Right atrium auricular region (tissue), 2 donors: ENCODE measurements at places on chromosomes 3 and 15.
A peak's percentile ranks its signal among the peaks of the same experiment; 100 is the strongest.

DNA sequence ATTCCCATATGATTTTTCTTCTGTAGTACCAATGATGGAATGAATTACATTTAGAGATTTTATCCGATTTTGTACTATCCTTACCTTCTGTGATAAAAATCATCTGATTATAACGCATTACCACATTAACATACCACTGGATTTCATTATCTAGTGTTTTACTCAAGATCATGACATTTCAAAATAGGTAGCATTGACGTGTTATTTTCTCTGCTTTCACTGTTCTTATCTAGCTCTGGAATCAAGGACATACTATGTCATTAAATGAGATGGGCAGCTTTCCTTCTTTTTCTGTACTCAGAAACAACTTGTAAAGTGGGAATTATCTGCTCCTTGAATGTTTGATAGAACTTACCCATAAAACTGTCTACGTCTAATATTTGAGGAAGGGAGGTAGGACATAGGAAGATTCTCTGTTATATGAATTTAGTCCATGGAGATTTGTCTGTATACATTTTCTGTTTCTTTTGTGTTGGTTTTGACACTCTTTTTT lies 183.7 kb upstream of the NR2E3 start:
- DNase-seq = no peak

GRCh38 chr3:56938530-56938929 lies 121.9 kb upstream of the SPATA12 start:
- DNase-seq = no peak

DNA sequence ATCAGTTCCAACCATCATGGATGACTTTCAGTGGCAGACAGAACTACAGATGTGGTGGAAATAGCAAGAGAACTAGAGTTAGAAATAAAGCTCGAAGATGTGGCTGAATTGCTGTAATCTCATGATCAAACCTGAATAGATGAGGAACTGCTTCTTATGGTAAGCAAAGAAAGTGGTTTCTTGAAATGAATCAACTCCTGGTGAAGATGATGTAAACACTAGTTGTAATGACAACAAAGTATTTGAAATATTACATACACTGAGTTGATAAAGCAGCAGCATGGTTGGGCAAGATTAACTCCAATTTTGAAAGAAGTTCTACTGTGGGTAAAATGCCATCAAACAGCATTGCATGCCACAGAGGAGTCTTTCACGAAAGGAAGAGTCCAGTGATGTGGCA lies 131.7 kb upstream of the FAM3D start:
- DNase-seq = no peak

GRCh38 chr3:195696632-195697278 lies 24.0 kb upstream of the MUC20 start:
- DNase-seq = no peak

DNA sequence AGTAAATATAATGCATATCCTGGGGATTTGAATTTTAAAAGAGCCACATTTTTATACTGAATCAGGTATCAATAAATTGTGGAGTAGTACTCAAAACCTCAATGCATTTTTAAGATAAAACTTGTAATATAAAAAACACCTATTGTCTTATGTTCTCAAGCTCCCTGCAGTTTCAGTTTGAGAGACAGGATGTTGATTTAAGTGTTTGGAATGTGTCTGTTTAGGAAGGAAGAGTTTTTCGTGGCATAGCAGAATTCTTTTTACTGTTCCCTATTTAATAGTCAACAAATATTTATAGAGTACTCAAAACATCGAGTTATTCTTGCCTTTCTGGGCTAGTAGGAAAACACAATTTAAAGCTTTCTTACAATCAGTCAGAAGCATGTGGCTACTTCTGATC lies 146.1 kb upstream of the BCHE start:
- no peak for DNase-seq

DNA sequence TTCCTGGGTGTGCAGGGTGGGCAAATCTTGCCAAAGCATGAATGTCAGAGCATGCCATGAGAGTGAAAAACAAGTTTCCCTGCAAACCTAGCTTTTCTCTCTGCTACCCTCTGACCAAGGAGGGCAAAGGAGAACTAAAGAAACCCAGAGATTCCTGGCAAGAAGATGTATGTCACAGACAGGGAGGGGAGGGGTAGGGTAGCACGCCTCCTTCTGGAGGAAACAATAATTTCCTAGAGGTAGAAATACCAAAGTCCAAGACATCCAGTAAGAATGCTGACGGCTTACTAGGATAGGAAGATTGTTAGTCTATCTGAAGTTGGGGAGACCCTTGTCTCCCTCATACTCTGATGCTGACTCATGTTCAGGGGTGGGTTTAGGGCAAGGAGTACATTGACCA lies 203.9 kb downstream of the NR1D2 start:
- DNase-seq = no peak

- no peak for DNase-seq
Measured at GRCh38 chr15:97759363-97759762, 201.1 kb upstream of the ARRDC4 start.

DNA sequence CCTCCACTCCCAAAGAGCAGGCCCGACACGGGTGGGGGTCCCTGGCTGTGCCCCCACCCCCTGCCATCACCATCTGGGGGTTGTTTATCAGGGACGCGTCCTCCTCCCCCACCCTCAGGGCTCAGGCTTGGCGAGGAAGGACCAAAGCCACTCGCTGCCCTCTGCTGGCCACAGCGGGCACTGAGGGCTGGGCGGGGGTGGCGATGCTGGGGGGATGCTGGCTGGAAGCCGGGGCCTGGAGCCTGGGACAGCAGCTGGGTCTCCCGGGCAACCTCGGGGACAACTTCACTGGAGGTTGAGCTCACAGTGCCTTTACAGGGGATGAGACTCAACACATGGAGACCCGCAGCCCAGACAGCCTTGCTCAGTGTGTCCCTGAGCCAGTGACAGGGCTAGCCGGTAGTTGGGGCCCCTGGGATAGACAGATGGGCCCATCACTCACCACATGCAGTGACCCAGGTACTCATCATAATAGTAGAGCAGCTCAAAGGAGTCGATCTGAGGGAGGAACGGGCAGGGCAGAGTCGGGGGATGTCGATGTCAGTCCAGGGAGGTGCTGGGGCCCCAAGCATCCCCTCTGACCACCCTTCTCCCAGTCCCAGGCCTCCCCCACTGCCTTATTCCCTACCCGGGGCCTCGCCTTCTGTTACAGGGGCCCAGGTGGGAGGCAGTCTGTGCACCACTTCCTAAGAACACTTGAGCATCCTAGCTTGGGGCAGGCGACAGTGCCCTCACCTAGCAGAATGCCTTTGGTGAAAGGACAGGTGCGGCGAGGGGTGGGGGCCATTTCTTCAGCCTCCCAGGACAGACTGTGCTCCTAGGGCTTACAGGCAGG lies 5.9 kb upstream of the CALML4 start:
- peak; percentile 69 for DNase-seq

GRCh38 chr3:52440249-52440551 lies 4.7 kb downstream of the SEMA3G start:
- DNase-seq = no peak

DNA sequence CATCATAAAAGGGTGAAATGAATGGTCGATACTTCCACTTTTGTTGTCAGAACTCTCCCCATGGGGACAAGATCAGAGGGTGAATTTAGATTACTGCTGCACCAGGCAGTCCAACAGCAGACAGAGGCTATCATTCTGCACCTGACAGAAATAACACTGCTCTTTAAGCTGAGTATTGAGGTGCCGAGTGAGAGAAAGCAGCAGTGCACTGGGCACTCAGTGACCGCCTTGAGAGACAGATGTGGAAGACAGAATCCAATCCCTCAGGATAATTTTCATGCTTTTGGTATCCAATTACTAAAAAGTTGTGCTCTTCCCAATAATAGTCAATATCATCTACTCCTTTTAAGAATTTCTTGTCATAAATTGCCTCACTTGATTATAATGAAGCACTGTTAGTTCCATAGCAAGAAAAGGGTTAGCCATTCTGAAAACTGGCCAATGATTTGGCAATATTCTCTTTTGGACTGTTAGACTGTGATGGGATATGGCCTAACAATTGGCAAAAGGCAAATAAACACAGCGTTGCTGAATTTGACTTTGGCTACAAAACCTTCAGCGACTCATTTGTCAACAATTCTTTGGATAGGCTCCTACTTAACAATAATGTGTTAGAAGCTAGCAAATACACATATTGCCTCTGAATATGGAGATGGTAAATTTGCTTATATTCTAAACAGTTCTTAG lies 5.5 kb downstream of the FGF7 start:
- no peak for DNase-seq

GRCh38 chr3:142778541-142778940 lies 54.7 kb downstream of the TRPC1 start:
- no peak for DNase-seq

DNA sequence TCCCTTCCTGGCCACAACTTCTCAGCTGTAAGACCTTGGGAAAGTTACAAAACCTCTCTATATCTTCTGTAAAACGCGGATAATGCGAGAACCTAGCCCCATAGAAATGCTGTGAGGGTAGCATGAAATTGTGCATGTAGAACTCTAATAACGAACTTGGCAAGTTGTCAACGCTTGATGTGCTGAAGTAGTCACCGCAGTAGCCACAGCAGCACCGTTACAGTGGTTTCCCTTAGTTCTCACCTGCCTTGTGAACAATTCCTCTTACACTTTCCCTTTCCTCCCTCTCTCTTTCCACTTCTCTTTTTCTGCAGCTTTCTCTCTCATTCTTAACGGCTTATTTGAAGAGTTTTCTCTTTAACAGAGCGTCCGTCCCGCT lies 447 bp upstream of the SHQ1 start:
- DNase-seq = no peak

GRCh38 chr3:147574621-147575020 lies 165.5 kb downstream of the ZIC1 start:
- no peak for DNase-seq

GRCh38 chr3:94349310-94349878 lies 286.5 kb downstream of the NSUN3 start:
- no peak for DNase-seq

DNA sequence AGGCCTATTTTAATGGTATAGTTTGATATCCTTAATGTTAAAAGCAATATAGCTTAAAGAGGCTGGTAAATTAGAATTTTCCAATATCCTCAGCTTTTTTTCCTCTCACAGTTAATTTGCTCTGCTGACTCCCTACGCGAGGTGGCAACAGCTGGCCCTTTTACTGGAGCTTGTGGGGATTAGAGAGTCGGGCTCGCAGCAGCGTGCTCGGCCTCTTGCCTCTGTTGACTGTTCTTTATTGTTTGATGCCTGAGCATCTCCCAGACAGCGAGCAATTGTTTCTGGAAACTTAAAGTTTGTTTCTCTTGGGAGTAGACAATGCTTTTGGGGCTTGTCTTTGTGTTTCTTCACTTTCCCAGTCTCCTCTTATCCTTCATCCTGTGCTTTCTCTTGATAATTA lies 80.8 kb downstream of the OPA1 start:
- DNase-seq = no peak

GRCh38 chr3:53821631-53822121 lies 24.5 kb downstream of the CHDH start:
- no peak for DNase-seq

GRCh38 chr3:167929968-167930367 lies 165.8 kb downstream of the GOLIM4 start:
- no peak for DNase-seq

DNA sequence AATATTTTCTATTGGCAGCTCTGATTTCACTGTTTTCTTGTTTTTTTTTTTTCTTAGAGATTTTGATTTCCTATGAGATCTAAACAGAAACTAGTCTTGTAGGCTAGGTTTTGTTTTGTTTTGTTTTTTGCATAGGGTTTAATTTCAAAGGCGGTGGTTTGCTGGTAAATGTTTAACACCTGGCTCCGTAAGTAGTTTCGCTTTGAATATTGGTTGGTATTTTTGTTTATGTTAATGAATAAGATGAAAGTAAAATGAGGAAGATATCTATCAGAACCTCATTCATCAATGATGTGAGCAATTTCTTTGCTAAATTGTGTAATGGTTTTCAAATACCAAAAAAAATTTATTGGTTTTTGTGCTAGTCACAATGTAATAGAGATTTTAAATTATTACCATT lies 39.7 kb upstream of the TM4SF1 start:
- no peak for DNase-seq

DNA sequence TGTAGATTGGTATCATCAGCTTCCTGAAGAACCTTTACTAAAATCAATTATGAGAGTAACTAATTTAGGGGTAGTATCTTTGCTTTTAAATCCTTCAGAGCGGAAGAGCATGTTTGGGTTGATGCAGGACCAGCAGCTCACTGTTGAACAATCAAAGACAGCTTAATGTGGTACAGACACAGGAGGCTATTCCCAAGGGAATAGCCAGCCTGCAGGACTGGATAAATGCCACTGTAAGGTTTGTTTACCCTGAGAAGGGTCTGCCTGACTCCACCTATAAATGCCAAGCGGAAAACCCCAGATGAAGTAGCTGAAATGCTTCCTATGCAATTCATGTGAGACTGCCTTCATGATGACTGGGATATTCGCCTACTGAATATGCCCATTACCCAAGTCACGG lies 16.0 kb upstream of the STAC start:
- no peak for DNase-seq

- DNase-seq = no peak
Measured at GRCh38 chr3:22098021-22098420, 347.0 kb upstream of the ZNF385D start.

DNA sequence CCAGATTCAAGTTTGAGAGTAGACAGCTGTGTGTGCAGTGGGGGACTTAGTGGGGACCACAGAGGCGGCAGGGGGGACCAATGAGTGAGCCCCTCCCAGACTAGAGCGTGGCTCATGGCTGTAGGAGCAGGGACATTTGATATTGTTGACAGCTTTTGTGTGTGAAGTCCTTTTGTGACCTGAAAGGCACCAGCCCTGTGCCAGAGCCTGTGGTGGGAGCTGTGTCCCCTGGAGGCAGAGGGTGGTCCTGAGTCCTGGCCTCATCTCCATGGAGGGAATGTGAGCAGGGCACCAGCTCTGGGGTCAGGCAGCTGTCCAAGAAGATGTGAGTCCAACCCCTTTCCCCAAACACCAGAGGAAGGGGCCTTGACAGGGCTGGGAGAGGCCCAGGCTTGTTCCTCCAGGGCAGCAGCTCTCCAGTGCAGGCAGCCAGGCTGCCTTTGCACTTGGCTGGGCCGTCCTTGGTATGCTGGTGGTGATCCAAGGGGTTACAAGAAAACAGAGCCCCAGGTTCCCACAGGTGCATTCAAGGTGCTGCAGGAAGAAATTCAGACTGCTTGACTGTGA lies 10.1 kb upstream of the C3orf22 start:
- no peak for DNase-seq

DNA sequence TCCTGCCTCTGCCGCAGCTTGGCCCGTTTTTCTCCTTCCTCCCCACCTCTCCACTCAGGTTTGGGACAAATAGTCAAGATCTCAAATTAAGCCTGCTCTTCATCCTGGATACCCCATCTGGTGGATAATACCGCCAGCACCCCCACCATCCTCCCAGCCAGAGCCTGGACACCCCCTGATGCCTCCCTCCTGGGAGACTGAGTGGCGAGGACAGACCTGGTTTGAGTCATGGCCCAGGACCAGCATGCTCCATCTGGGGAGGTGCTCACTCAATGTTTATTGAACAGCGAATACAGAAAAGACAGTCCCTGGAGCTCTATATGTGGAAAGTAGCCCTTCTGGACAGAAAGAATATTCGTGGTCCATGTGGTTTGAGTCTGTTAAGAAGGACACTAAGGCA lies 23.3 kb downstream of the CTSH start:
- no peak for DNase-seq

- DNase-seq = no peak
Measured at GRCh38 chr3:194672876-194673275, 885 bp upstream of the LSG1 start.

GRCh38 chr3:60001369-60001768 lies 951.5 kb upstream of the CFAP20DC start:
- DNase-seq = no peak
